ENCODE measurements at places on chromosomes 1 and 21. TPM values are rescaled to one million over a fixed set of nuclear protein-coding genes. Genes with fewer than 3 reads are reported as not detected.

- peaks cover 3% of the 10 kb centered on the region for H3K4me1 ChIP-seq
- H3K27ac ChIP-seq, result no peak overlapping the region
- no peaks in the 10 kb centered on the region for H3K36me3 ChIP-seq
- H3K27me3 ChIP-seq, result no peaks in the 10 kb centered on the region
Observed at GRCh38 chr1:212814537-212815334, 23.0 kb downstream of the TATDN3 start.

GRCh38 chr1:7235871-7236517, 450.7 kb downstream of the CAMTA1 start:
- no peaks in the 10 kb centered on the region for H3K36me3 ChIP-seq
- H3K4me3 ChIP-seq, result no peak overlapping the region

DNA sequence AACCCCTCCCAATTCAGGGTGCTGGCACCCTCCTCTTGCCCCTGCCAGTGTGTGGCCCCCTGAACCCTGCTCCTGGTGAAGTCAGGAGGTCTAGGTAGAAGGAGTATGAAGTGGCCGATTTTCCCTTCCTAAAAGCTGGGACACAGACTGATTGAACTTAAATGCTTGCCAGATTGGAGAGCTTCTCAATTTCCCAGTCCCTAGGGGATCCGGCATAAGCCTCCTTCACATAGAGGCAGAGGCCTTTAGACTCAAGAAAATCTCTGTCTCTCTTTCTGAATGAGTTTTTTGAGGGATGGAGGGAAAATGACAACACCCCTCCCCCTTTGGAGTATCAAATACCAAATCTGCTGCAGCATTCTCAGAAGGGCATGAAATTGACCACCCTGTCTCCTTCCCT, 51.5 kb downstream of the SYT2 start:
- no peaks in the 10 kb centered on the region for H3K4me1 ChIP-seq
- H3K36me3 ChIP-seq, result no peaks in the 10 kb centered on the region
- no peak overlapping the region for H3K4me3 ChIP-seq
- H3K27ac ChIP-seq, result no peak overlapping the region
- DNase-seq, result no peak

The ZNF695 gene
- total RNA-seq, result 1.2 TPM

DNA sequence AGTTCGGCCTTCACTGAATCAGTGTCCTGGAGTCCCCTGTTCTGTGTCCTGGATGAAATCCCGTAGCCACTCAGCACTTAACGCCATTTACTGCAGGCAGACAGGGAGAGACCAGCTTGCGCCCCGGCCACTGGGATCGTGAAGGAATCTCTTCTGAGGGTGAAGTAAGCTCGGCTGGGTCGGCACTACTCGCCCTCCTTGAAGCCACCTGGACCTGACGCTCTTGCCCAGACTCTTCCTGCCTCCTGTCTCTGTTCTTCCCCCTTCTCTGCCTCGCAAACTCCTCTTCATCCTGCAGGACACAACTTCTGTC, 99.9 kb upstream of the ZBTB40 start:
- H3K27ac ChIP-seq, result no peak overlapping the region
- DNase-seq, result no peak
- peaks cover 9% of the 10 kb centered on the region for H3K4me1 ChIP-seq
- no peak overlapping the region for H3K4me3 ChIP-seq
- H3K36me3 ChIP-seq, result no peaks in the 10 kb centered on the region

DNA sequence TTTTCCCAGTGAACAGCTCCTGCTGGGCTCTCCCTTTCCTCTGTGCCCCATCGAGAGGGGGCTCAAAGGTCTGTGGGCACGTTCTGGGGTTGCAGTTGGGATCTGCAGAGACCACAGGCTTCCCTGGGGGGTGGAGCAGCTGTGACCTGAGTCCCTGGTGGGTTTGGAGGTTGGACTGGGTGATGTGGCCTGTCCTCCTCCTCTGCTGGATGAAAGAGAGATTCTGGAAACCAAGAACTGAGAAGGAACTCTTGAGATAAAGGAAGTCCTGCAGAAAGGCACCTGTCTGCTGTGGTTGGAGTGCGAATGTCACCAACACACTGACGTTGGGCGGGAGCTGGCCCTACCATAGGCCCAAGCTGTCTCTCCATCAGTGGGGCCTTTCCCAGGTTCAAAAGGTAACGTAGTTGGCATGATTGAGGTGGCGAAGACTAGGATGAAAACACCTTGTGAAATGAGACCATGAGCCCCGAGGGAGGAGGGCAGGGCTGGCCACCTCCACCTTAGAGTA, 35.8 kb upstream of the ETV3 start:
- H3K36me3 ChIP-seq, result no peaks in the 10 kb centered on the region
- no peak overlapping the region for H3K27ac ChIP-seq
- H3K4me3 ChIP-seq, result no peak overlapping the region
- peaks cover 16% of the 10 kb centered on the region for H3K27me3 ChIP-seq
- H3K4me1 ChIP-seq, result no peaks in the 10 kb centered on the region

DNA sequence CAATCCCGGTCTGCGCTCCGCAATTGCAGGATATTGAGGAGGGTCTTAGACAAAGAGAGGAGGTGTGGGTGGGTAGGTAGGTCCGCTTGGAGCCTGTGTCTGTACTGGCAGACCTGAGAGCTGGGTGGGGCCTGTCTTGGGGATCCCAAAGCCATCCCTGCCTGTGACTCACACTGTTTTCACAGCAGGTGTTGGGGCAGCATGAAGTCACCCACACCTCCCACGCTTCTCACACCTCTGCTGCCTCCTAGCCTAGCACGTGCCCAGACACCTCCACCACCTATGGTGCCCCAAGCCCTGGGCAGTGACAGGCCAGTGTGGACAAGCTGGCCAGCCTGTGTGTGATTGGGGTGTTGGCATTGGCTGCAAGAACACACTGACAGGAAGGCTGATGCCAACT, 65.7 kb upstream of the ECE1 start:
- H3K36me3 ChIP-seq, result no peaks in the 10 kb centered on the region
- H3K4me3 ChIP-seq, result no peak overlapping the region
- DNase-seq, result peak; percentile 76

The GNAT2 gene
- 0.64 TPM for total RNA-seq

GRCh38 chr1:6601049-6601922, 1.4 kb downstream of the KLHL21 start:
- no peaks in the 10 kb centered on the region for H3K27me3 ChIP-seq
- DNase-seq, result peak; percentile 94
- peak overlapping the region; percentile 94 for H3K27ac ChIP-seq
- H3K36me3 ChIP-seq, result peaks cover 26% of the 10 kb centered on the region
- peaks cover 40% of the 10 kb centered on the region for H3K4me1 ChIP-seq

GRCh38 chr1:87778896-87779295, 450.2 kb downstream of the LMO4 start:
- H3K27me3 ChIP-seq, result peaks cover 2% of the 10 kb centered on the region
- no peak overlapping the region for H3K27ac ChIP-seq
- DNase-seq, result no peak
- H3K4me1 ChIP-seq, result no peaks in the 10 kb centered on the region

- H3K4me3 ChIP-seq, result no peak overlapping the region
- H3K4me1 ChIP-seq, result no peaks in the 10 kb centered on the region
- peak; percentile 32 for DNase-seq
Observed at GRCh38 chr1:202034683-202035462, 24.5 kb downstream of the ELF3 start.

DNA sequence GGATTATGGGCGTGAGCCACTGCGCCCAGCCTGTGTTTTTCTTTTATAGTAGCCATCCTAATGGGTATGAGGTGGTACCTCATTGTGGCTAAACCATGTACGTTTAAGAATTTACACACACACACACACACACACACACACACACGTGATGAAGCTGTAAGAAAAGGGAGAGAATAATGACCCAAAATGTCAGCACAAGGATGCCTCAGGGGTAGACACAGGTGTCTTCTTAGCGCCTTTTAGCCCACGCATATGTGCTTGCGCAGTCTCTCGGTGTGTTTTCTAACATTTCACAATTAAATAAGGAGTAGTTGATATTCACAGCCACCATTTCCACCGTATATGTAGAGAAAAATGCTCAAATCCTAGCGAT, 782 bp upstream of the PFKL start:
- H3K27ac ChIP-seq, result peak overlapping the region; percentile 96
- H3K4me1 ChIP-seq, result peaks cover 52% of the 10 kb centered on the region

DNA sequence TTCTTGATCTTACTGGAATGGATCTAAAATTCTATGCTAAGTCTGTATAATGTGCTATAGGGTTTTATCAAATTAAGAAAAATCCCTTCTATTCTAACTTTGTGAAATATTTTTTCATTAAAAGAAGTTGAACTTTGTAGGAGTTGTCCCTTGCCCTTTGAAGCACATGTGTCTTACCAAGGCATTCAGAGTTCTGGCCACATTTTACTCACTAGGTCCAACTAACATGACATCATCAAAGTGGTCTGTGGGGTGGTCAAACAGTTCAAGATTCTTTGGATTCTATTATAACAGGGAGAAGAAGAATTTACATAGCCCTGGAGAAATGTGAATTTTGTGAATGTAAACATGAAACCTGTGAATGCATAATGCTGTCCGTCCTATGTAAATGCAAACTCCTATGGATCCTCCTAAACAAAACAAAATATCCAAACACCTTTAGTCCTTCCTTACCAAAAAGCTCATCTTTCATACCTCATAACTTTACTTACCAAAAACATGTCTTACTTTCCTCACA, 88.7 kb downstream of the EBNA1BP2 start:
- H3K36me3 ChIP-seq, result no peaks in the 10 kb centered on the region
- H3K27me3 ChIP-seq, result peaks cover 10% of the 10 kb centered on the region
- no peaks in the 10 kb centered on the region for H3K4me1 ChIP-seq

DNA sequence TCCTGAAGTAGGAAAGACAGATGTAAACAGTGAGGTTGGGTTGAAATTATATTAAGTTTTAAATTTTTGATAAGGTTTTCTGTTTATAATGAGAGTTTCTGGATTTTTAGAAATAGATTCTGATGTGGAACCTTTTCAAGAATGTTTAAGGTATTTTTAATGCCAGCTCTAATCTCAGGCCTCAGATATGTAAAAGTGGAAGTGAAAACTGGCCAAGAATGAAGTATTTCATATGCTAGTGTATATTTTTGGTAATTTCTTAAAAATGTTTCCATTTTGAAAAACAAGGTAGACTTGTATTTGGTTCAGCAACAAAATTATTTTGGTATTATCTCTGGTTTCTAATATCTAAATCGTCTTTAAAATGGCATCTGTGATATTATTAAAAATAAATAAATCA, 14.4 kb downstream of the IFNAR1 start:
- peaks cover 19% of the 10 kb centered on the region for H3K36me3 ChIP-seq
- no peak overlapping the region for H3K27ac ChIP-seq
- no peaks in the 10 kb centered on the region for H3K27me3 ChIP-seq
- no peak for DNase-seq
- H3K4me1 ChIP-seq, result peaks cover 14% of the 10 kb centered on the region

- peaks cover 19% of the 10 kb centered on the region for H3K36me3 ChIP-seq
- DNase-seq, result no peak
- no peaks in the 10 kb centered on the region for H3K4me1 ChIP-seq
- H3K4me3 ChIP-seq, result no peak overlapping the region
Observed at GRCh38 chr1:165747632-165748447, 20.8 kb downstream of the TMCO1 start.

DNA sequence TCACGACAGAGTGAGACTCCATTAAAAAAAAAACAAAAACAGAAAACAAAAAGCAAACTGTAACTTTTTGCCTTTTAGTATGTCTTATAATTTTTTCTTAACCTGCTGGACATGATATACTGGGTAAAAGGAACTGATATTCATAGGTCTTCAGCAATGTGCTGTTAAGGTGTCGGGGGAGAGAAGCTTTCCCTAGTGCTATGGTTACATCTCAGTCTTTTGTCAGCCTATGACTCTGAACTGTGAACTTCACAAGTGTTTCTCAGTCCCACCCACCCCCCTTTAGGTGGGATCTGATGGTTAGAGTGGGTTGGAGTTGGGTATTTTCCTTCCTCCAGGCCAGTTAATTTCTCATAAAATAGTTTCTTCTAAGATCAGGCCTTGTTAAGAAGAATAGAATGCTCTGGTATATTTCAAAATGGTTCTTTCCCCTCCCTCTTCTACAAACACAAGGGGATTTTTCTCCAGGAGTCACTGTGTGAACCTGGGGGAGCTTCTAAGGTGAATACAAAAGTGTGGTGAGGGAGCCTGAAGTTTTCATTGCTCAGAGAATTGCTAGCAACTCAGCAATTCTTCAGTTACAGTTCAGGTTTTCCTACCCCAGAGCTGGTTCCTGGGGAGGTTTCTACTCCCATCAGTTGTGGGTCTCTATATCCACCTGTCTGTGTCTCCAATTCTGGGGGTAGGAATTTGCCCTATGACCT, 16.1 kb upstream of the EDARADD start:
- H3K36me3 ChIP-seq, result peaks cover 3% of the 10 kb centered on the region
- H3K27ac ChIP-seq, result no peak overlapping the region
- peaks cover 3% of the 10 kb centered on the region for H3K4me1 ChIP-seq
- peaks cover 4% of the 10 kb centered on the region for H3K27me3 ChIP-seq

GRCh38 chr1:29789910-29790247, 553.6 kb downstream of the PTPRU start:
- DNase-seq, result no peak
- H3K4me1 ChIP-seq, result no peaks in the 10 kb centered on the region
- H3K27ac ChIP-seq, result no peak overlapping the region
- peaks cover 5% of the 10 kb centered on the region for H3K27me3 ChIP-seq
- no peak overlapping the region for H3K4me3 ChIP-seq
- no peaks in the 10 kb centered on the region for H3K36me3 ChIP-seq

The ACKR1 gene
- total RNA-seq, result not detected

The KRTAP6-2 gene
- total RNA-seq, result not detected

The AGO1 gene
- 34.6 TPM for total RNA-seq

The OR2L8 gene
- total RNA-seq, result not detected

The CCDC27 gene
- total RNA-seq, result not detected

- no peak for DNase-seq
- H3K4me1 ChIP-seq, result peaks cover 5% of the 10 kb centered on the region
- H3K27ac ChIP-seq, result no peak overlapping the region
- H3K27me3 ChIP-seq, result no peaks in the 10 kb centered on the region
- H3K4me3 ChIP-seq, result no peak overlapping the region
Observed at GRCh38 chr1:212364985-212365384, 49.7 kb downstream of the PACC1 start.

- H3K27me3 ChIP-seq, result no peaks in the 10 kb centered on the region
- no peak overlapping the region for H3K4me3 ChIP-seq
- H3K4me1 ChIP-seq, result no peaks in the 10 kb centered on the region
- H3K27ac ChIP-seq, result no peak overlapping the region
Observed at GRCh38 chr1:246271516-246271915, 235.6 kb downstream of the SMYD3 start.

DNA sequence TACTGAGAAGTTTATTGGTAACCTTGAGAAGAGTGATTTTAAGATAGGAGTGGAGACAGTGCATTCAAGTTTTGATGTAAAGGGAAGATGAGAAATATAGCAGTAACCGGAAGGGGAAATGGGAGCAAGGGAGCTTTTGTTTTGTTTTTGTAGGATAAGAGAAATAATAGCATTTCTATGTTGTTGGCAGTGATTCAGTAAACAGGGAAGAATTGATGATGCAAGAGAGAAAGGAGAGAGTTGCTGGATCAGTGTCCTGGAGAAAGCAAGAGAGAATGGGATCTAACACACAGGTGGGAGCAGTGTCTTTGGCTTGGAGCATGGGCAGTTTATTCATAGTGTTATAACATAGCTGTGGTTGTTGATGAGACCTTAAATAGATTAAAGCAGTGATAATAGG, 56.4 kb downstream of the OSBPL9 start:
- H3K36me3 ChIP-seq, result no peaks in the 10 kb centered on the region
- H3K4me3 ChIP-seq, result no peak overlapping the region
- no peaks in the 10 kb centered on the region for H3K4me1 ChIP-seq
- H3K27ac ChIP-seq, result no peak overlapping the region
- H3K27me3 ChIP-seq, result no peaks in the 10 kb centered on the region

The DNASE2B gene
- total RNA-seq, result not detected

The ABCG1 gene
- 11.6 TPM for total RNA-seq

- no peak overlapping the region for H3K4me3 ChIP-seq
- H3K27me3 ChIP-seq, result no peaks in the 10 kb centered on the region
- H3K4me1 ChIP-seq, result no peaks in the 10 kb centered on the region
Observed at GRCh38 chr1:246773213-246773641, 49.0 kb downstream of the SCCPDH start.

The GPR37L1 gene
- not detected for total RNA-seq

The KCNK1 gene
- 0.91 TPM for total RNA-seq

The FLG2 gene
- total RNA-seq, result not detected

The SDC3 gene
- 0.18 TPM for total RNA-seq
